Foreskin melanocyte (primary cell): ENCODE measurements at places on chromosomes 5 and 9.

- no peak for DNase-seq
Measured at GRCh38 chr9:126262738-126263137, 63.9 kb upstream of the MVB12B start.

GRCh38 chr5:173777674-173778073, 110.5 kb upstream of the CPEB4 start:
- no peak for DNase-seq

DNA sequence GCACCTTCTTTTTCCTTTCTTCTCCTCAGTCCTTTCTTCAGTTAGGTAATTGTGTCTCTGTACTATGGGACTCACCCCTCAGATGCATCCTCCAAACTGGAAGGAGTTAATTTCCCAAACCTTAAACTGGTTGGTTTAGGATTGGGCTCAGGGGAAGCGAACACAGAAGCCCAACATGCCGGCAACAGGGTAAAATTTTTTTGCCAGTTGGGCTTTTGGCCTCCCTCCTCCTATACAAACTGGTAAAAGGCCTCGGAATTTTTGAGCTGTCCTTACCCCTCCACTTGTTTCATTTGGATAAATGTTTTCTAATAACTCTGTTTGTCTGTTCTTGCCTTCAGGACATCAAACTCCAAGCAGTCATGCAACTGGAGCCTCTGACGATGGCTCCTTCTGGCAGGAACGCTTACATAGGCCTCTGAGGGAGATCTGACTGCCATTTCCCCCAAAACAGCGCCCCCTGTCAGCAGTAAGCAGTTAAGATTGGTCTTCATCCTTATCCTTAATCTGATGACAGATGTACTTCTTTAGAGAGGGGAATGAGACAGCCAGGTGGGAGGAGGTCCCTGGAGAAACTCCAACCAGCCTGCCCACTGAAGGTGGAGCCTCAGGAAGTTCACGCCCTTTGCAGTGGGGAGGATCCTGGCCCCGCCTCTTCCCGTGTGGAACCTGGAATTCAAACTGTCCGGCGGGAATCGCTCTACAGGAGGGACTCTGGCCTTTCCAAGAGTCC, 57.8 kb upstream of the SPINK5 start:
- DNase-seq: no peak

DNA sequence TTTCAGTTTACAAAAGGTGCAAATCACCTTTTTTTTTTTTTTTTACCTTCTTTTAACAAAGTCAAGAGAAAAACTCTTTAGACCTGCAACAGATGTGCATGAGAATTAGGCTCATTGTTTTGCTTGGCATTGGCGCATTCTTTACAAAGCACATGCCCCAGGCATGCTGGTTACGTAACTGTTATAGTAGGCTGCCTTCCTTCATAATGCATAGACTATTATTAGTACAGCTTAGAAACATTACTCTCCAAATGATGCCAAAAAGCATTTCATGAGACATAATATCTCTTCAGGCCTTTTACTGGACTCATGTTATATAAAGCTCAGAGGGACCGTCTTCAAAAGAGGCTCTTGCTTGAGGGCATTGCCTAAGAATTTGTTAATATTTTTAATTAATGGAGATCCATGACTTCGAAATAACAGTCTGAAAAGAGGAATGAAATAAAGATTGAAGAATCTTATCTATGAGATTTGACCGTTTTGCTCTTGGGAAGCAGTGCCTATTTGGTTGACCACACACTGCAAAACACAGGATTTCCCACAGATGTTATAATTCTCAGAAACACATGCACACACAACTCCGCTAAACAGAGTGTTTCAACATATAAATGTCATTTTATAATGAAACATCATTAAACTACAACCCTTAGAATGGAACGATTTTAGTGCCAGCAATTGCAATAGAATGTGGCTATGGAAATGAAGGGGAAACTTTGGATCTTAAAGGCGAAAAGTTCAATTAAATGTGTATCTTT, 478.7 kb downstream of the PRR16 start:
- peak; percentile 48 for DNase-seq

GRCh38 chr5:105931881-105932421, 1738.8 kb downstream of the EFNA5 start:
- no peak for DNase-seq

DNA sequence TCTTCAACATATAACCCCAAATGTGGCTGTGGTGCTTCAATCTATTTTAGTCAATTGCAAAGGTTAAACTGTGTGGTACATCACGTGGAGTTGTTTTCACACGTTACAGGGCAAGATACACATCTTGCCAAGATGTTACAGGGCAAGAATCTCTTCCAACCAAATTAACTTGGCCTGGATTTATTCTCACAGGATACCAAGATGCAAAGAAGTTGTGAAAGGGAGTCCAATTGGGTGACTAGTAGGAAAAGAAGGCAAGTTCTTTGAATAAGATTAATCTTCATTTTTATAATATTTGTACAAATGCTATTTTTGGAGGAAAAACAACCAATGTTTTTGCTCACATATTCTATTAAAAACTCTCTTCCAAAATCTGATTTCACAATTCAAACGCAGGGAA, 4.8 kb upstream of the IFNA8 start:
- no peak for DNase-seq

DNA sequence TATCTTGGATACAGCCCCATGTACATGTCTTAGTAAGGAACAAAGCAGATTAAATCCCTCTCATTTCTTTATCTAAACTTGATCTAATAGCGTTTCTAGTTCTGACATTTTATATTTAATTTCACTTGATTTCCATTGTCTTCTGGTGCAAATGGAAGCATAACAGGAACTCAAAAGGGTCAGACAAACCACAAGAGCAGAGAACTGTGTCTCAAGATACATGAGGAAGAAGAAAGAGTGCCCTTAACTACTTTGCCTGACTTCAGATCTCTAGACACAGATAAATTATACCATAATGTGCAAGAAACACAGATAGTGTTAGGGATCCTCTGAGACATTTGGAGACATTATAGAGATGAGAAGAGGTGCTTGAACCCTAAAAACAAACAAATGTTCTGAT, 20.7 kb upstream of the STX17 start:
- DNase-seq: no peak

GRCh38 chr5:9124071-9124470, 421.8 kb downstream of the SEMA5A start:
- no peak for DNase-seq

GRCh38 chr9:32384002-32384363, 460 bp upstream of the ACO1 start:
- DNase-seq: no peak

- DNase-seq: peak; percentile 64
Measured at GRCh38 chr9:110069326-110070248, 138.4 kb downstream of the C9orf152 start.

DNA sequence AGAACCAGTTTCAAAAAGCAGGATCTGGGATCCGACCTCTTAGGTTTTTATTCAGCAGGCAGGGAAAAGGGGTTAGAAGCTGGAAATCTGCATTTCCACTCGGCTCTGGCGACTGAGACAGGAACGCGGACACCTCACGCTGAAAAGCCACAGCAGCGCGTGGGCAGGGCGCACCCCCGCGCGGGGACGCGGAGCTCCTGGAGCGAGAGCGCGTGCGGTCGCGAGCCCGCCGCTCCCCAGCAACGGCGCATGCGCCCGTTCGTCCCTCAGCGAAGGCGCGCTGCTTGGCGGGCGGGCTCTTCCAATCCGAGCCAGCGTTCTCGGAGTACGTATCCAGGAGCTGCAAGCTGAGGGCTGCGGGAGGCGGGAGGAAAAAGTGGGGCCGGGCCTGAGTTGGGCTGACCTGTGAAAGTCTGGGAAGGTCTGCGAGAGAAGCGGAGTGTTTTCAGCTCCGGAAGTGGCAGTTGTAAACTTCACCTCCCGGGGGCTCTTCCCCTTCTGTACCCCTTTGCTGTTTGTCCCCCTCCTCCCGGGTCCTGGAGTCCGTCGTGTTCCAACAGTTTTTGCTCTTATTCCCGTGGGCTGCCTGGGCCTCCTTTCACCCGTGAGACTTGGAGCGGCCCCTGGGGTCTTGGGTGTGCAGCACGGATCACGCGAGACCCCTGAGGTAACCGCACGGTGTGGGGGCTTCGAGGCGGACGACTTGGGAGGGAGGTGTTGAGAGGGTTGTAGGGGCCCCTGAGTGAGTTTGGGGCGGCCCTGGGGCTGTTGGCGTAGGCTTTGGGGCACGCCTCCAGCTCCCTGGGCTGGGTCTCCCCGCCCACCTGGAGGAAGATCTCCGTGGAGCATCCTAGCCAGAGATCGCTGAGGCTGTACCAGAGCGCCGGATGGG, at the start of gene CCDC171:
CCDC171 (plus strand) TSS at position 408 of the 892 bp plus-strand sequence. CDS start 11,046 bp downstream, outside the sequence.
- DNase-seq: peak; percentile 93

GRCh38 chr5:132677191-132677590, 3.4 kb downstream of the IL4 start:
- DNase-seq: no peak

DNA sequence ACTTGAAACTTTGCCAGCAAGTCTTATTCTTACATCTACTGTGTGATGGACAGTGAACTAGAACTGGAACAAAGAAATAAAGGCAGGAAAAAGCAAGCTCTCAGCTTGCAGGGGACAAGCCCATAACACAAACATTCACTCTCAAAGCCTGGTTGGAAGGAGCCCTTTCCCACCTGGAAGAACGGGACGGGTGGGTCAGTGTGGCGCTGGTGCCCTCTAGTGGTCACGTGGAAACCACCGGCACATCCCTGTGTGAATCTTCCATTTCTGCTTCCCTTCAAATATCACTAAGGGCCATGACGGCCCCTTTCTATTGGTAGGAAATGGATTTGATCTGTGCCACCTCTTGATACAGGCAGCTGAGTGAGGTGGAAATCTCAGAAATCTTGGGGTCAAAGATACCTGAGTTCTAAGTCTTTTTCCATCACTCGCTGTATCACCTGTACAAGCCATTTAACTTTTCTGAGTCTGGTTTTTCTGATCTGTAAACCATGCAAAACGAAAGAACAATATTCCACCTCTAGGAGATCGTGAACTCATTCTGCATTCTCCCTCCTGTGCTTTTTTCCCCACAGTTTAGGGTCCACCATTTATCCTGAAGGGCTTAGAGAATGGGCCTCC, 211.6 kb downstream of the MSX2 start:
- DNase-seq: peak; percentile 22

GRCh38 chr5:606061-606460, 6.1 kb upstream of the CEP72 start:
- no peak for DNase-seq

GRCh38 chr9:68443624-68444023, 87.2 kb downstream of the PGM5 start:
- DNase-seq: no peak

DNA sequence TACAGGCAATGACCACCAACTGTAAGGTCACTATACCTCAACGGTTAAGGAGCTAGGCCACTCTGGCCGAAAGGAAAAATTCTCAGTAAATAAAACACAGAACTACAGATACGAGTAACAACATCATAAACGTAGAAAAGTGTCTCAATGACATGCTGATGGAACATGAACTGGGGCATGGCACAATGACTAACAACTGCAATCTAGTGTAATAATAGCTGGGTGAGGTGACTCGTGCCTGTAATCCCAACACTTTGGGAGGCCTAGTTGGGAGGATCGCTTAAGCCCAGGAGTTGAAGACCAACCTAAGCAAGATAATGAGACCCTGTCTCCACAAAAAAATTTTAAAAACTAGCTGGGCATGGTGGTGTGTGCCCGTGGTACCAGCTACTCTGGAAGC, 9.8 kb upstream of the RAPGEF6 start:
- DNase-seq: no peak

DNA sequence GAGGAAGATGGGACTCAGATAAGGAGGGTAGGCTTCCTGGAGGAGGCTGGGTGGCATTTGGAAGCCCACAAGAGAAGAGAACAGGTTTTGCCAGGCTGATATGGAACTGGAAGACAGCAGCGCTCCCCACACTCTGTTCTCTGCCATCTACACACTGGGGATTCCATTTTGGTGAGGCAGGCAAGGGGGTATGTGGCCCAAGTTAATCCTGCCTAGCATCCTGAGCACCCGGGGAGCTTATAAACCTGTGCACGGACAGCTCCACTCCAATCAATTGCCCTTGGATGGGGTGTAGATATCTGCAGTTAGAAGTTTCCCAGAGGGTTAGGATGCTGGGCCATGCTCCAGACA, 158.8 kb downstream of the MACROH2A1 start:
- no peak for DNase-seq

- DNase-seq: no peak
Measured at GRCh38 chr5:151911011-151911410, 13.6 kb downstream of the GLRA1 start.

GRCh38 chr5:181184845-181185216, 20.2 kb downstream of the TRIM7 start:
- no peak for DNase-seq

GRCh38 chr5:122163121-122164069, 34.0 kb downstream of the ZNF474 start:
- peak; percentile 62 for DNase-seq

- peak; percentile 34 for DNase-seq
Measured at GRCh38 chr5:153964880-153965645, 73.6 kb downstream of the FAM114A2 start.

DNA sequence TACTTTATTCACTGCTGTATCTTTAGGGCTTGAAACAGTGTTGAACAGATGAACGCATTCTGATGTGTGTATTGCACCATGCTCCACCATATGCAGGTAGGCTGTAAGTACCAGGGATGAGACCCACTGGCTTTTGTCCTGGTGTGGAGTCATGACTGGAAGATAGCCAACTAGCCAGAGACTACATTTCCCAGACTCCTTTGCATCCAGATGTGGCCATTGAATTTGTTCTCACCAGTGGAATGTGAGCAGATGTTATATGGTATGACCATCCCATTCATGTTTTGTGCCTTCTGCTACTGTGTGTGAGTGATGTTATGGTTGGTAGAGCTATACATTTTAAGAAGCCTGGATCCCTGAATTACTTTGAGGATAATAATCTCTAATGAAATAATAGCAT, 7.4 kb upstream of the FBXL7 start:
- no peak for DNase-seq

GRCh38 chr5:156838961-156839360, 11.1 kb upstream of the PPP1R2B start:
- no peak for DNase-seq

- DNase-seq: no peak
Measured at GRCh38 chr9:125999504-125999881, 252.3 kb downstream of the PBX3 start.

GRCh38 chr5:145479271-145479670, 355.9 kb downstream of the PRELID2 start:
- DNase-seq: peak; percentile 44
